ENCODE measurements at places on chromosomes 4 and X.

GRCh38 chr4:169818063-169818679 is 60.4 kb upstream of the HPF1 start:
- no peak for DNase-seq

- DNase-seq, result peak; percentile 49
Measured at GRCh38 chr4:101348995-101349800, 1.9 kb upstream of the PPP3CA start.

- no peak for DNase-seq
Measured at GRCh38 chr4:10160281-10160856, 43.8 kb upstream of the WDR1 start.

DNA sequence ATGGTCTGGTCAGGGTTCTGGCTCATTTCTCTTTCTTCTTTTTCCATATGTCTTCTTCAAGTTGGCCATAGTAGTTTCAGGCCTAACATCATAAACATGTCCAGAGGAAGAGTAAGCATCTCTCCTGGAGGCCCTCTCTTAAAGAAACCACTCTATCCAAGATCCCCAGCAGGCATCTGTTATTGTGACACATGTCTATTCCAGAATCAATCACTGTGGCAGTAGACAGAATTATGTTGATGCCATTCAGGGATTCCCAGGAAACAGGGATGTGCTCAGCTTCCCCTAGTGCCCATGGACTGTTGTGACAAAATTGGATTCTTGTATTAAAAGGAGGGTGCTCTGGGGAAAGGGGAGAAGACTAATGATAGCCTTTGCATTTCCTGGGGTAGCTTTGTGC is 224.0 kb downstream of the HNRNPD start:
- DNase-seq, result no peak

GRCh38 chr4:2304321-2304876 is 42.5 kb upstream of the MXD4 start:
- no peak for DNase-seq

Data from NCI-H1417 (cell line).